ENCODE measurements at places on chromosomes 7 and 10. TPM values are rescaled to one million over a fixed set of nuclear protein-coding genes. Genes with fewer than 3 reads are reported as not detected.

DNA sequence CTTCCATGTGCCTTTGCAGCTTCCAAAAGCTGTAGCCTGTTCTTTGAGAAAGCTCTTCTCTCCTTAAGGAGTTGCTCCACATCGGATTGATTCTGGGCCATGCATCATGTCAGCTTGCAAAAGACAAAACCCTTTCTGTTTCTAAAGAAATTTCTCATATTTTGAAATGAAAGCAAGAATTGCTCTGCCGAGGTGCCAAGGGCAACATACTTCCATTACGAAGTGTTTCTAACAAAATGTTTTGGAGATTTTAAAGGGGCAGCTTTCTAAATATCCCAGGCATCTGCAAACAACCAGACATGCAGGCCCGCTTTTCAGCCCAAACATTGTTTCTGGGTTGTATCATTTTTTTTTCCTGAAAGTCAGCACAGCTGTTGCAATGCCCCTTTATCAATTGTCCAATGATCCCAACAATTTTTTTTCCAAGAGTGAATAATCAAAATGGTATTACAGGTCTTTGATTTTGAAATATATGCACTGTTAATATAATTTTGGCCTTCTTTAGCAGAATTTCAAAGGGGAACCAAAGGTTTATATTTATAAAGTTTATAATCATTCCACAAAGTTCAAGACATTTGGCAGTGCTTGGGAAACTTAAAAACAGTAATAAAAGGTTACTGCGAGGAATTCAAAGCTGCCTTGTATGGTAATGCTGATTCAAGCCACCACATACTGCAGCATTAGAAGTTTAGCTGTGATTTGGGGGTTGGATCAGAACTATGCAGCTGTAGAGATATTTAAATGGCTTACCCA is 61.0 kb downstream of the TES start:
- peak; percentile 58 for DNase-seq

Gene GTF2IRD2
- 14.2 TPM for total RNA-seq

GRCh38 chr7:139127648-139128047 is 18.1 kb upstream of the ZC3HAV1 start:
- DNase-seq, result no peak

Gene ZP3
- total RNA-seq, result not detected

DNA sequence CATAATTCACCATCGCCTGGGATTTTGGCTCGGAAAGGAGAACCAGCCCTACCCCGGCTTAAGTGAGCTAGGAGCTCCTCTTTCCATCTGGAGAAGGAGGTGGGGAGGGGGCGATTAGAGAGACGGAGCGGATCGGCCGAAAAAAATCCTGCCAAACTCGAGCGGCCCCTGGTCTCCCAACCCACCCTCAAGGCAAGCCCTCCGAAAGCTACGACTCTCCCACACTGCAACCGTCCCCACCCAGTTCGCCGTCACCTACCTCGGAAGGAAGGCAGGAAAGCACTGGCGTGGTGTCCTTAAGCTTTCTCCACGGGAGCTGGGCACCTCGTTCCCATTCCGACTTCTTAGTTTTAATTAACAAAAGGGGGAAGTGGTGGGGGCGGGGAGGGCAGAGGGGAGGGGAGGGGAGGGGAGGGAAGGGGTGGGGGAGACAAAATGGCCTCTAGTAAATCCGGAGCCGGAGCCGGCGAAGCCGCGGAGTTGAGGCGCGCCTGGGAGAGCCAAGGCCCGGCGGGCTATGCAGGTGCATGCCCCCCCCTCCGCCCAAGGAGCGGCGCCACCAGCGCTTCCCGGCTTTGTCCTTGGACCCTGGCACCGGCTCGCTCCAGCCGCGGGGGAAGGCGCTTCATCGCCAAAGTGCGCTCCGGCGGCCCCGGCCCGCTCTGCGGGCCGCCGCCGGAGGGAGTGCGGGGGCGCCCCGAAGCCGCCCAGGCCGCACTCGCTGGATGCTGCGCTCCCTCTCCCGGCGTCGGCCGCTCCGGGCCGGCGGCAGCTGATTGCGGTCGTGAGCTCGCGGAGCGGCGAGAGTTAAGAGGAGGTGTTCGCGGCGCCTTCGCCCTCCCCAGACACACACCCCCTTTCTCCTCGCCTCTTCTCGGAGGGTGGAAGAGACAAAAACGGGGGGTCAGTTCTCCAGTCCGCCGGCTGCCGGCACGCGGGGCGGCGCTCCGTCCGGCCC is at the start of gene LRRC4:
Gene LRRC4, minus strand, starts transcription at position 784 of the 958 bp plus-strand sequence. CDS start 797 bp downstream, outside the sequence.
- DNase-seq, result peak; percentile 78

Gene PMS2
- total RNA-seq, result 19.6 TPM

Measured in myocyte (in vitro differentiated cells).